ENCODE measurements at places on chromosomes 11 and 22.
A peak's percentile ranks its signal among the peaks of the same experiment; 100 is the strongest.

DNA sequence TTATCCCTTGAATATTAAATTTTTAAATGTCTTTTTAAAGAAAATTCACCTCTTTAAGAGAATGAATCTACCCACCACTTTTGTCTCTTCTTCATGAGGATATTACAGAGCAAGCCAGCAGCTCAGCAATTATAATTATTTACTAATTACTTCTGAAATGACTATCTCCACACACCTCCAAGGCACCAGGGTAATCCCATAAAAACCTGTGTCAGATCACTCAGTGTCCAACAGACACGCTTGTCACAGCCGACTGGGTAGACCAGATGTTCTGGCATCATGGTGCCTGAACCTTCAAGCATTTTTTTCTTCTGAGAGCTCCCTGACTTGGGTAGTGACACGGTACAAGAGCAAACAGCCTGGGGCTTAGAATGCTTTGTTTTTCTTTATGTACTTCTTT lies 61.4 kb downstream of the EFCAB6 start:
- DNase-seq: no peak

DNA sequence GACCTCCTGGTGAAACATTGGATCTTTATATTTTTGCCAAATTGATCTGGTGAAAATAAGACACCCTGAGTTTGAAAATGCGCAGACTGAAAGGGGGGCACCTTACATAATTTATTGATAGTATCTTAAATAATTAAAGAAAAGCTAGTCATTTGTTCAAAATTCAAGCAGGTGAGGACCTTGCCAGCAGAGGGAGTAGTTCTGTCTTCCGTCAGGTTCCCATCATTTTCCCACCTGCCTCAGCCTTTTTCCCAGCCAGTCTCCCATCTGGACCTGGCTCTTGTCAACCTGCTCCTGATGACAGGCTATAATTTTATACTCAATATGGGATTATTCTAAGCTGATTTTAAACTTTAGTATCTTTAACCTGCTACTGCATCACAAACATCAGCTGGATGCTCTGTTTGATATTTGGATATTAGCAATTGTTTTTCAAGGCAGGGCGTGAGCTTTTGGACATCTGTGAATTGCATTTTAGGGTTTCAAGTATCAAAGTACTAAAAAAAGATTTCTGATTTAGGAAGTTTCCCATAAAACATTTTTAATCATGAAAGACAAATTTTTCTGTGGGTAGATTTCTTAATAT lies 132.0 kb downstream of the ELP4 start:
- DNase-seq: no peak

- DNase-seq: no peak
Observed at GRCh38 chr11:64723907-64724862, 1.2 kb upstream of the NRXN2 start.

- DNase-seq: no peak
Observed at GRCh38 chr11:30424844-30425243, 101.9 kb downstream of the ARL14EP start.

GRCh38 chr22:37126882-37127281 lies 17.4 kb upstream of the TMPRSS6 start:
- DNase-seq: no peak

DNA sequence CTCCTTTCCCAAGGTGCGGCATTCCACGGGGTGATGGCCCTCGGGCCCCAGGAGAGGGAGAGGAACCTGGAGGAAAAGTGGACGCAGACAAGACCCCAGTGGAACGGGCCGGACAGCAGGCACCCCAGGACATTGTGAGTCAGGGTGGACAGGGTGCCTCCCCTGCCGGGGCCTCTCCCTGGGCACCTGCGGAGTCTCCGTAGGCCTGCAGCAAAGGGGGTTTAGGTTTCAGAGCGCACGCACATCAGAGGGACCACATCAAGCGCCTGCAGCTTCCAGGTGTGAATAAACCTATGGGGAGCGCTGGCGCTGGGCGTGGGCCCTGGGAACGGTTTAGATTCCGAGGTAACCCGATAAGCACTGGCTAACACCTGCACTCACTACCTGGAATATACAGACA lies 22.7 kb upstream of the FGF19 start:
- no peak for DNase-seq

DNA sequence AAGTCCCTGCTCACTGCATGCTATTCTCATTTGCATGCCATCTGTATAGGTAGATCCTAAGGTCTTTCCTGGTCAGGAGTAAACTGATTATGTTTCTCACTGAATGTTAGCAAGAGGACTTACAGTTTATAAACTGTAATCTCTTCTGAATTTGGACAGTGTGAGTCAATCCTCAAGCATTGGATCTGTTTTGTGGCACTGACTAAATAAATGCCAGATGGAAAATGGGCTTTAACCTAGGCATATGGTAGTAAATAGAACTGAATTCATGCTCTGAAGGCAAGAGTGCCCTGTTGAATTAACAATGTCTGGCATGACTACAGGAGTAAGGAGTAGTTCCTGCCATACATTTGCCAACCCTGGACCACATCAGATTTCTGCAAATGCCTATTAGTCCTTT lies 11.4 kb downstream of the FAM181B start:
- no peak for DNase-seq

DNA sequence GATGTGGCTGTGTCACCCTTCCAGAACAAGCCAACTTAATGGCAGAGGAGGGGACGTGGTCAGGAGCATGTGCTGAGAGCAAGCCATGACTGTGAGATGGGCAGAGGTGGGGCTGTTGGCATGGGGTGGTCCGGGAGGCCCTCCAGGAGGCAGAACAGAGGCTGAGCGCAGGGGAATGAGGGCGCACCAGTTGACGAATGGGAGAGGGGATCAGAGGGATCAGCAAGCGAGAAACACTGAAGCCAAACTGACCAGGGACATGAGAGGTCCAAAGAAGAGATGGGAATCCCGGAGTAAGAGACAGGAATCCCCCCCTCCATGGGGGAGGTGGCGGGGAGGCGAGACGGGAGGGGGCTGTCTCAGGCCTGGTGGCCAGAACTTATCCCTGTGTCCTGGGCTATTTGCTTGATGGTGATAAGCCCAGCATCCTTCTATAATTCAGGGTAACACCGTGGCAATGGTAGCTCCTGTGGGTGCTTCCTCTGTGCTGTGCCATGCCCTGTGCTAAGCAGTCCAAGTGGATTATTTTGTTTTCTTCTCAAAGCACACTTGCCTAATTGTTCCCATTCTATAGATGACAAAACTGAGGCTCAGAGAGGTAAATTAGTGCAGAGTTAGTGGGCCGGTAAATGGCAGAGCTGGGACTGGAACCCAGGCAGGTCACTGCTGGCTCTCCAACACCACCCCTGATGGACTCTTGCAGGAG lies 83.4 kb upstream of the SHISAL1 start:
- DNase-seq: no peak

DNA sequence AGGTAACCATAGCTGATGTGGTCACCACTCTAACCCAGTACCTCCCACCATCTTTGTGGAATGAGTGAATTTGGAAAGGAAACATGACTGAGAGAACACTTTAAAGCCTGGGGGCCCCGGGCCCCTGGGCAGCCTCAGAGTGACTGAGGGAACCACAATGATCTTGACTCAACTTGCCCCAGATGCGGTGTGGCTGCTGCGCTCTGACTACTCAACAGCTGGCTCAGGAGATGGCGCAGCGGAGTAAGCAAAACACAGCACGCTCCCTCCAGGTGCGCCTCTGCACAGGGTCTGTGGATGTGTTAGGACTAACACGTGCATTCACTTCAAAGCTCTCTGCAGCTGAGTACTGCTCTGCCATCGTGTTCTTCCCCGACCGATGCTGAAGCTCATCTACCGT lies 5.9 kb downstream of the RNF215 start:
- no peak for DNase-seq

GRCh38 chr11:43504316-43504950 lies 145.7 kb downstream of the TTC17 start:
- no peak for DNase-seq

DNA sequence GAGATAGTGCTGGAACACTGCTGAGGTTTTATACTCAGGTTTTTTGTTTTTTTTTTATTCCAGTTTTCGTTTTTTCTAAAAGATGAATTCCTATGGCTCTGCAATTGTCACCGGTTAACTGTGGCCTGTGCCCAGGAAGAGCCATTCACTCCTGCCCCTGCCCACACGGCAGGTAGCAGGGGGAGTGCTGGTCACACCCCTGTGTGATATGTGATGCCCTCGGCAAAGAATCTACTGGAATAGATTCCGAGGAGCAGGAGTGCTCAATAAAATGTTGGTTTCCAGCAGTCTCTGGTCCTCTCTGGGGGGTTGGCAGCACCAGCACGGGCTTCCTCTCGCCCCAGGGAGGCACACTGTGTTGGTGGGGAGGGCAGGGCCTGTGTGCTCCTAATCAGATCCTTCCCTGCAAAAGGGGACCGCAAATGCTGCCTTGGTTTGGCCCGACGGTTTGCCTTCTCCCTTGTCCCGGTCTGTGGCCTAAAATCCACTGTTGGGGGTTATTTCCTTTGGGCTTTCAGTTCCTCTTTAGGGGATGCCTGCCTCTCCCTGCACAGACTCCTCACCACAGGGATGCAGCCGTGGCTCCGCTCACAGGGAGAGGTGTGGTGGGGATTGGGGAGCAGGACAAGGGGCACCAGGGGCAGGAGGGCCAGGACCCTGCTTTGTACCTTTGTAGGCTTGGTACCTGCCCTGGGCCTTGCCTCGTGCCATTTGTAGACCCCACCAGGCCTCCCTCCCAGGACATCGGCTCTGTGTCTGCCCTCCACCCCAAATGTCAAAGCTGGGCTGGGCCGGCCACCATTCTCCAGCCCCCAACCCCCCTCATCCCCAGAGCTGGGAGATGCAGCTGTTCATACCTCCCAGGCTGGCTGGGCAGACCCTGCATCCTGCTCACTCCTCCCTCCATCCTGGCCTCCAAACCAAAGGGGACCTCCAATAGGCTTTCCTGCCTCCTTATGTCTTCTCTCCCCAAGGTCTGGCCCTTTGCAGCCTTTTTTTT lies 13.5 kb downstream of the MCAT start:
- no peak for DNase-seq

DNA sequence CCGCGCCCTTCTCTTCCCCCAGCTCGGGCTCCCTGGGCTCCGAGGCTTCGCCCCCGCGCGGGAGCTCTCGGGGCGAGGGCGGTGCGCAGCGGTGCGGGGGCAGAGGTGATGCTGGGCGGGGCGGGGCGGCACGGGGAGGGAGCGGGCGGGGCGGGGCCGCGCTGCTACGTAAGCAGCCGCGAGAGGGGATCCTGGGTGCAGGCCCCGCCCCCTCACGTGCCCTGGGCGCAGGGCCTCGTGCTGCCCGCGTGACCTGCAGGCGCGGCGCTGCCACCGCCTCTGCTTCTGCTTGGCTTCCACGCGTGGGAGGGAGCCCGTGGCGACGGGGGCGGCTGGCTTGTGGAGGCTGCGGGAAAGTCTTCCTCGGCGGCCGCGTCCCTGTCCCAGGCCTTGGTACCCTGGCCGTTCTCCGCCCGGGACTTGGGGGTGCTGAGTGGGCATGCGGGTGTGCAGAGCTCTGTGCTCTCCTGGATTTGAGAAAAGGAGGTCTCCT lies 132.6 kb upstream of the HSD17B12 start:
- DNase-seq: no peak

GRCh38 chr11:102220728-102221467 lies 96.4 kb upstream of the BIRC3 start:
- no peak for DNase-seq

- no peak for DNase-seq
Observed at GRCh38 chr22:35313311-35314121, 13.8 kb downstream of the TOM1 start.

GRCh38 chr22:49543876-49544275 lies 283.8 kb downstream of the BRD1 start:
- DNase-seq: no peak

GRCh38 chr11:535210-535518 lies 212 bp downstream of the HRAS start:
- DNase-seq: no peak

DNA sequence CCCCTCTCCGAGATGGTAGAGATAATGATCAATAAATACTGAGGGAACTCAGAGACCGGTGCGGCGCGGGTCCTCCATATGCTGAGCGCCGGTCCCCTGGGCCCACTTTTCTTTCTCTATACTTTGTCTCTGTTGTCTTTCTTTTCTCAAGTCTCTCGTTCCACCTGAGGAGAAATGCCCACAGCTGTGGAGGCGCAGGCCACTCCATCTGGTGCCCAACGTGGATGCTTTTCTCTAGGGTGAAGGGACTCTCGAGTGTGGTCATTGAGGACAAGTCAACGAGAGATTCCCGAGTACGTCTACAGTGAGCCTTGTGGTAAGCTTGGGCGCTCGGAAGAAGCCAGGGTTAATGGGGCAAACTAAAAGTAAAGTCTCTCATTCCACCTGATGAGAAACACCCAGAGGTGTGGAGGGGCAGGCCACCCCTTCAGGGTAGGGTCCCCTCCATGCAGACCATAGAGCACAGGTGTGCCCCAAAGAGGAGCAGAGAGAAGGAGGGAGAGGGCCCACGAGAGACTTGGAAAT lies 43.2 kb downstream of the IGLL1 start:
- no peak for DNase-seq

GRCh38 chr11:12200279-12200990 lies 90.0 kb downstream of the MICAL2 start:
- DNase-seq: no peak

- no peak for DNase-seq
Observed at GRCh38 chr22:20615021-20615420, 107.6 kb downstream of the MED15 start.

GRCh38 chr22:24095826-24096757 lies 85.0 kb downstream of the CABIN1 start:
- no peak for DNase-seq

DNA sequence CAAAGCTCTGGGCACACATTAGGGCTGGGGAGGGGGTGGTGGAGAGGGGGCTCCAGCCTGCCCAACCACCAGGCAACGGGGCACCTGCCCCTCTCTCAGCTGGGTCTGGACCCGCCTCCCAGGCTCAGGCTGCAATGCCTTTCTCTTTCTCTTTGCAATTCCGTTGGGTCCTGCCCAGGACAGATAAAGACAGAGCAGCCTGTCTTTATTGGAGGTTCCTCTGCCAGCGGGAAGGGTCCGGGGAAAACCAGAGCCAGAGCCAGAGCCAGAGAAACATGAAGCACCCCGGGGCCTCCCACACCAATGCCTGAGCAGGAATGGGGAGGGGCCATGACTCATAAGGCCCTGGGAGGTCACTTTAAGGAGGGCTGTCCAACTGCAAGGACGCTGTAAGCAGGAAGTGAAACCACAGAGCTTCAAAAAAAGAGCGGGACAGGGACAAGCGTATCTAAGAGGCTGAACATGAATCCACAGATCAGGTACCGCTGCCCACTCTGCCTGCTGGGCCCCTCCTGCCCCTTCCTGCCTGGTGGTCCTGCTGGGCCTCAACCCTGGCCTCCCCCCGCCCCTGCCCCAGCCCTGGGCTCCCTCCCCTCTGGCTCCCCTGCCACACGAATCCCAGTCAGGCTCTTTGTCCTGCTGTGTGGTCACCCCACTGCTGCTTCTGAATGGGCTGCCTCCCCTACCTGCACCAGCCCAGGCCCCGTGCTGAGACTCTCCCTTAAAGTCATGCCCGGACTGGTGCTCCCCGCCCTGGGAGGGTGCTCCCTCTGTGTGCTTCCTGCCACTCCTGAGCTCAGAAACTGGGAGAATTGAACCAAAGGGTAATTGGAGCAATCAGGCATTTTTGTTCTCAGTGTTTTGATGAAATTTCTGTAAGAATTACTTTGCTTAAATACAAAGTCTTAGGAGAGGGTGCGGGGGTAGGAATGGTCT lies at the start of gene APOBEC3B:
Gene APOBEC3B (plus strand): TSS at position 356 of the 936 bp plus-strand sequence. CDS start 107 bp downstream, at position 463.
- peak; percentile 11 for DNase-seq
